ENCODE measurements at places on chromosomes 1 and 21.

DNA sequence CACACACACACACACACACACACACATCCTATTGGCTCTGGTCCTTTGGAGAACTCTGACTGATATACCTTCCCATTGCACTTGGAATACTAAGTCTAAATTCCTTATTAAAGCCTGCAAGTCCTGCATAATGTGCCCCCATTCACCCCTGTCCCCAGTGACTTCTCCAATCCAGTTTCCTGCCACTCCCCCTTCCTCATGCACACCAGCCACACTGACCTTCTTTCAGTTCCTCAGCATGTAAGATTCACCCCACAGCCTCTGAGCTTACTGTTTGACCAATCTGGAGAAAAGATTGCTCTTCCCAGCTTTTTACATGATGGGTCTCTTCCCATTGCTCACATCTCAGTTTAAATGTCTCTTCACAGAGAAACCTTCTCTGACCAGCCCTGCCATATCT lies 146.6 kb downstream of the TBX15 start:
- no peak for DNase-seq

DNA sequence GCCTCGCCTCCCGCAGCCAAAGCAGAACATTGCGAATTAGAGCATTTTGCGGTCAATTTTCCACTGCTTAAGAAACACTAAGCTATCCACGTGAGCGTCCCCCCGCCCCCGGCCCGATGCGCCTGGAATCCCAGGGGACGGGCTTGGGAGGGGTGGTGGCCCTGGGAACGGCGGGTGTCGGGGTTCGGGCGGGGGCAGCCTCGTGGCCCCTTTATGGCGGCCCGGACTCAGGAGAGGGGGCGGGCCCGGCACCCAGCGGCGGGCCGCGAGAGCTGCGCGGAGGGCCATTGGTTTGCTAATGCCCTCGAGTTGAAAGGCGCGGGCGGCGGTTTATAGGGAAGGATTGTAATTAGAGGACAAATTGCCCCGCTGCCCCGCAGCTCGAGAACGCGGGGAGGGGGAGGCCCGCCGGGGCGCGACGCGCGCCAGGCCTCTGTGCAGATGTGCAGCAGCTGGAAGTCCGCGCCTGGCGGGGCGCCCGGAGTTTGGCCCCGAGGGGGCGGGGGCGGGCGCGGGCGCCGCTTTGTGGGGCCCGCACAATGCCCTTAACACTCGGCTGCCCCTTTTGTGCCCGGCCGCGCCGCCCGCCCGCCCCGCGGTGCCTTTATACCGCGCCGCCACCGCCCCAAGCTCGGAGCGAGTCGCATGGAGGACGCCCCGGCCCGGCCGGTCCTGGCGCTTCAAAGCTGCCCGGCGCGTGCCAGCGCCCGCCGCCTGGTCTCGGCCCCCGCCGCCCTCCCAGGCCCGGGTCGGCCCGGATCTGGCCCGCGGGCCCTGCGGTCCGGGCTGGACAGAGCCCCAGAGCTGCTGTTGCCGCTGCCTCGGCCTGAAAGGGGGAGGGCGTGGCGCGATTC lies 1.9 kb upstream of the HES3 start:
- DNase-seq = no peak

GRCh38 chr1:165717918-165718515 lies 19.7 kb upstream of the ALDH9A1 start:
- no peak for DNase-seq

DNA sequence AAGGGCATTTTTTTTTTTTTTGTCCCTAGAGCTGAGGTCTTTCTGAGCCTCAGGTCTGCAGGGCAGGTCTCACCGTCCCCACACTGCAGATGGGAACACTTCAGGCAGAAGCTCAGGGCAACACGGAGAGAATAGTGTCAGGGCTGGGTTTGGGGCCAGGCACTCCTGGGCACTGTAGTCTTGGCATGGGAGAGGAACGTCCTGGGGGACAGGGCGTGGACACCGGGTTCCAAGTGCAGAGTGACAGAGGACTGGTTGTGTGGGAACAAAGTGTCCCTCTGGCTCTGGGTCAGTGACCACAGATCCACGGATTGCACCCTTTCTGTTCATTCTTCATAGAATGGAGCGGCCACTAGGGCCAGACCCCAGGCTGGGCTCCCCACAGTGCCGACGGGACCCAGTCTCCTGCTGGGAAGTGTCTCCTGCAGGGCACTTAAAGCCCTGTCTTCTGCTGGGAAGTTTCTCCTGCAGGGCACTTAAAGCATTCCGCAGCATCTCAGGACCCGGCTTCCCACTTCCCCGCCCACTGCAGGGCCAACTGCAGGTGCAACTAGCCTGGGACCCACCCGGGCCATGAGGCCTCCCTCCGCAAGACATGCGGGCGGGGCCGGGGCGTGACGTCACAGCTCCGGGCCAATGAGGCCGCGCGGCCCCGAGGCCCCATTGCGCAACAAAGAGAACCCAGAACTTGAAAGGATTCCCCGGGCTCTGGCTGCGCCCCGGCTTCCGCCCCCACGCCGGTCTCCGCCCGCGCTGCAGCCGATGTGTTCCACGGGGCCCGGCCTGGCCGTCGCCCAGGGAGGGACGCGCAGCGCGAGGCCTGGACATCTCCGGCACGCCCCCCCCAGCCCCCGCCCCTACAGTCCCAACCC lies 1.2 kb downstream of the GPR153 start:
- DNase-seq = peak; percentile 47

GRCh38 chr21:46145840-46146691 lies 9.3 kb downstream of the FTCD start:
- no peak for DNase-seq

DNA sequence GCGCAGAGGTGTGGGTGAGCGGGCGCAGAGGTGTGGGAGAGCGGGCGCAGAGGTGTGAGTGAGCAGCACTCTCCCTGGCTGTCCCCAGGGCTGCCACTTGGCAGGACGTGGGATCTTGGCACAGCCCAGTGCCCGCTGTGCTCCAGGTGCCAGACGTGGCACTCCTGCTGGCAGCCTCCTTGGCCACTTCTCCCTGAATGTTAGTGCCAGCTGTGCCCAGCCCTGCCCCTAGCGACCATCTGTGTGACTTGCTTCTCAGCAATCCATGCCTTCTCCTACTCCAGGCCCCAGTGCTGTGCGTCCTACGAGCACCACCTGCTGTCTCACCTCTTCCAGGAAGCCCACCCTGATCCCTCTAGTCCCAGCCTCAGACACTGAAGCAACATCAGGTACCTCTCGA lies 30.5 kb downstream of the KRTAP10-1 start:
- DNase-seq = no peak

DNA sequence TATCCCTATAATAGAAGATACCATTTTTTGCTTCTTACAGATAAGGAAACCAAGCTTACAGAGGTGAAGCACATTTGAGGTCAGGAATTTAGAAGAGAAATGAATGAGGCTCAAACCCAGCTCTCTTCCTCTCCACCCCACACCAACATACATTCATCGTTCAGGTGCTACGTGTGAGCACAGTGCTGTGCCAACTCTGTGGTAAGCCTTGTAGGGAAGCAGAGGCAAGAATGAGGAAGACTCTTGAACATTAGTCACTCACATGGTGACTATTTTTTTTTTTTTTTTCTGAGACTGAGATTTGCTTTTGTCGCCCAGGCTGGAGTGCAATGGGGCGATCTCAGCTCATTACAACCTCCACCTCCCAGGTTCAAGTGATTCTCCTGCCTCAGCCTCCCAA lies 314.0 kb downstream of the NTNG1 start:
- DNase-seq = no peak

DNA sequence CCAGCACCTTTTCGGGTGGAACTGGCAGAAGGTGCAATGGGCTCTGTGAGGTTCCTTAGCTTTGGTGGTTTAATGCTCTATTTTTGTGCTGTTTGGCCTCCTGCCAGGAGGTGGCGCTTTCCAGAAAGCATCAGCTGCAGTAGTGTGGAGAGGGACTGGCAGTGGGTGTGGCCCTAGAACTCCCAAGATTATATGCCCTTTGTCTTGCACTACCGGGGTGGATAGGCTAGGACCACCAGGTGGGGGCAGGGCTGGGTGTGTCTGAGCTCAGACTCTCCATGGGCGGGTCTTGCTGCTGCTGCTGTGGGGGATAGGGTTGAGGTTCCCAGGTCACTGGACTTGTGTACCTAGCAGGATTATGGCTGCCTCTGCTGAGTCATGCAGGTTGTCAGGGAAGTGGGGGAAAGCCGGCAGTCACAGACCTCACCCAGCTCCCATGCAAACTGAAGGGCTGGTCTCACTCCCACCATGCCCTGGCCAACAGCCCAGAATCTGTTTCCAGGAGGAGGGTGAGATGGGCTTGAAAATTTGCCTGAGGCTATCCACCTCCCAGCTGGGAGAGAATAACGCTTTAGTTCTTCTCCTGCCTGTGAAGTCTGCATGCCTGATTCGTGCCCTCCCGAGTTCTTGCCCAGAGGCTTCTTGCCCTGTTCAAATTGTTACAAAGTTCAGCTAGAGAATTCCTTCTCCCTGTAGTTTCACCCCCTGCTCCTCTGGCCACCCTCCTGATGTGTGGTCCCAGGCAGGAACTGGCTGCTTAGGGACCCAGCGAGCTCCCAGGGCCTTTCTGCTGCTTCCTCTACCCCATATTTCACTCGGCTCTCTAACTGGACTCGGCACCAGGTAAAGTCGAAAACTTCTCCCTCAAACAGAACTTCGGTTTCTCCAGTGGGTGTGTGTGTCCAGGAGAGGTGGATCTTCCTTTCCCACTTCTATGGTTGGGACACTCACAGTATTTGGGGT lies 76.5 kb upstream of the BTG3 start:
- DNase-seq = no peak

GRCh38 chr1:230754796-230755195 lies 7.6 kb downstream of the CAPN9 start:
- DNase-seq = no peak

- DNase-seq = no peak
These were observed 44.6 kb downstream of the CD247 start for GRCh38 chr1:167473761-167474160.

- no peak for DNase-seq
These were observed 308.6 kb upstream of the ZP4 start for GRCh38 chr1:238199325-238199724.

GRCh38 chr1:64163970-64164369 lies 39.5 kb upstream of the UBE2U start:
- DNase-seq = no peak

DNA sequence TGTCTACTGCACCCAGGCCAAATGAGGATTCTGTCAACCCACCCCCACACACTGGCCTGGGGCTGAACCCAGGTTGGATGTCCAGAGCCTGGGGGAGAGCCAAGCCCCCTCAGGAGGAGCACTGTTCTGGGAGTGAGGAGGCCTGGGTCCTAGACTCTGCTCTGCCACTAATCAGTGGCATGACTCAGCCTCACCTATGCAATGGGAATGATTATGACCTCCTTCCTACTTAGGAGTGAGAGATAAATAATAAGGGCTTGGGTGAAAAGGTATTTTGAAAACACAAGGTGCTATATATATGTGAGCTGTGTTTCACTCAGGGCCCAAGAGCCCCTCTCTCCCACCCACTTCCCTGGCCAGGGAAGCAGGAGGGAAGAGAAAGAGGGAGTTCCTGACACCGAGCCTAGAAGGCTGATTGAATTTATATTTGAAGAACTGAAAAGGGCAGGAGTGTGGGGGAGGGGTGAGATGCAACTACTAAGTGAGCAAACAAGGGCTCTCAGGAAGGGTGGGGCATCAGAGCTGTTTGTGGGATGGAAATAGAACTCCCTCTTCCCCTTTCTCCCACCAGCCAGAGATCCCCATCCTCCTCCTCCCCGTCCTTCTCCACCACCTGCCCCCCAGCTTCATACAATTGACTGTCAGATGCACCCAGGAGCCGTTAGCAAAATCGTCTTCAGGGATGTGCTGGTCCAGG lies 8.2 kb downstream of the IGSF9 start:
- no peak for DNase-seq

DNA sequence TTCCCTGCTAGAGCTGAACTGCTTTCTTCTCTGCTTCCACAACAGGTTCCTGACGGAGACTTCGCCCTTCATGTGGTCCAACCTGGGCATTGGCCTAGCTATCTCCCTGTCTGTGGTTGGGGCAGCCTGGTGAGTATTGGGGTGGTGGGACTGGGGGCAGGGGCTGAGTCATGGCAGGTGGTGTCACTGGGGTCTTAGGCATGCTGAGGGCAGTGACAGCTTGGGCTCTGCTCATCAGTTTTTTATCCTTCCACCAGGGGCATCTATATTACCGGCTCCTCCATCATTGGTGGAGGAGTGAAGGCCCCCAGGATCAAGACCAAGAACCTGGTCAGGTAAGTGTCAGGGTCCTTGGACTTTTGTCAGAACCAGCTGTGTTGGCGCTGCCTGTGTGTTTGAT lies 1.3 kb downstream of the ATP6V0B start:
- DNase-seq = no peak

- DNase-seq = no peak
These were observed 35.9 kb upstream of the CAMK1G start for GRCh38 chr1:209547626-209548025.

- no peak for DNase-seq
These were observed 10.1 kb downstream of the ATF3 start for GRCh38 chr1:212618466-212619210.

DNA sequence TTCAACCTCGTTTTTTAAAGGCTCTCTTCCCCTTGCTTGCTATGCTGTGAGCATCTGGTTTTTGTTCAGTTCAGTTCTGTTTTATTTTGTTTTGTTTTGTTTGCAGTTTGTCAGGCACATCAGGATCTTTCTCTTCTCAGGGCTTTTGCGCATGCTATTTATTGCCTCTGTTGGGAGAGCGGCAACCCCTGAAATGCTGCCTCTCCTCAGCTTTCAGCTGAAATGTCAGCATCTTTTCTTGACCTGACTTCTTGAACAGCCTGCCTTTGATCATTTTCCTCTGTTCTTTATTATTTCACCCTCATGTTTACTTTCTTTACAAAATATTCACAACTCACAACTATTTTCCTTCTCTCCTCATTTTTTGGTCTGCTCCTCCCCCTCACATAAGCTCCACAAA lies 50.4 kb upstream of the RC3H1 start:
- no peak for DNase-seq

- no peak for DNase-seq
These were observed 13.2 kb upstream of the GBP5 start for GRCh38 chr1:89285745-89286380.

DNA sequence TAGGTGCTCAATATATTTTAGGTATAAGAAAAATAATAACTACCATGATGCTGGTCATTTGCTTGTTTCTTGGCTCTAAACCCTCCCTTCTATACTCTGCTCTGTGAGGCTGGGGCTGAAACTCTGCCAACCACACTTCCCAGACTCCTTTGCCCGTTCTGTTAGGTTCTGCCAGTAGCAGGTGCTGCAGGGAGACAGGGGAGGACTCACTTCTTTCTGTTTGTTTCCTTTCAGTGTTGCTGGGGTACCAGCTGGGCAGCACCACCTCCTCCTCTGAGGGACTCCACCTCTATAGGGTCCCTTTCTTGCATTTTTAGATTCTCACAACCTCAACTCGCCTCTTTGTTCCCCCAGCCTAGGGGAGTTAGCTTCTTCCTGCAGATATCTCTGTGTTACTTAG lies 17.0 kb upstream of the SH2D2A start:
- DNase-seq = no peak

GRCh38 chr1:170267317-170267716 lies 121.6 kb downstream of the NTMT2 start:
- DNase-seq = no peak

DNA sequence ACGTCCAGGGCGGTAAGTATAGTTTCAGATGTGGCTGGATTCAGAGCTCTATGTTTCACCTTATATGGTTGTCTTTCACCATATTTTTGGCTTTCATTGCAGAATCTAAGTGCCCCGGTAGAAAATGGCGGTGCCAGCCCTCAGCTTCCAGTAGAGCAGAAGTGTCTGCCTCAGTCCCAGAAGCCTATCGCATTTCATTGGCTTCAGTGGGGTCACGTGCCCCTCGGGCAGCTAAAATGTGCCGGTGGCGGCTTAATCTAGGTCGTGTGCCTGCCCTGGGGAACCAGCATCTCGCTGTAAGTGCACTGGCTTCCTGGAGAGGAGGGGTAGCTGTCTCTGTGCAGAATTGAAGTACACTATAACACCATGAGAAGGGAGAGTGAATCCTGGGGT lies 107.4 kb upstream of the MAGI3 start:
- DNase-seq = no peak

GRCh38 chr21:35096959-35097358 lies 47.9 kb upstream of the RUNX1 start:
- no peak for DNase-seq
